ENCODE measurements at places on chromosomes 3 and 15.

- H3K27ac ChIP-seq = no peak overlapping the region
- no peaks in the 10 kb centered on the region for H3K36me3 ChIP-seq
- no peak for DNase-seq
- H3K4me1 ChIP-seq = peaks cover 14% of the 10 kb centered on the region
- H3K4me3 ChIP-seq = no peak overlapping the region
Observed at GRCh38 chr3:168085491-168086119, 10.1 kb downstream of the GOLIM4 start.

DNA sequence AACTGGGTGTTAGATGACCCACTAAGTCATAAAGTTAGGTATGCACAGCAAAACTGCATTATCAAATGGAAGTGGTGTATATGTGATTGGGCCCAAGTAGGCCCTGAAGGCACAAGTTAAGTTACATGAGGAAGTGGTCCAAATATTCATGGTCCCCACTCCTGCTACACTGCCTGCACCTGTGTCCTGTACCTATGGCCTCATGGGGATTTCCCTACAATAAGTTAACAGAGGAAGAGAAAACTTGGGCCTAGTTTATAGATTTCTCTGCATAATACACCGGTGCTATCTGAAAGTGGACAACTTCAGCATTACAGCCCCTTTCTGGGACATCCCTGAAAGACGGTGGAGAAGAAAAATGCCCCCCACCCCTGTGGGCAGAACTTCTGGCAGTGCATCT lies 41.5 kb downstream of the STRIT1 start:
- no peak overlapping the region for H3K4me3 ChIP-seq
- no peak for DNase-seq
- H3K36me3 ChIP-seq = no peaks in the 10 kb centered on the region
- H3K27ac ChIP-seq = no peak overlapping the region
- no peaks in the 10 kb centered on the region for H3K4me1 ChIP-seq

- no peaks in the 10 kb centered on the region for H3K36me3 ChIP-seq
- H3K4me3 ChIP-seq = no peak overlapping the region
- H3K27me3 ChIP-seq = no peaks in the 10 kb centered on the region
- no peak for DNase-seq
- H3K4me1 ChIP-seq = no peaks in the 10 kb centered on the region
Observed at GRCh38 chr3:40120806-40121205, 188.7 kb upstream of the EIF1B start.

GRCh38 chr3:16085884-16086608 lies 88.4 kb upstream of the GALNT15 start:
- no peak overlapping the region for H3K4me3 ChIP-seq
- H3K36me3 ChIP-seq = no peaks in the 10 kb centered on the region
- peaks cover 4% of the 10 kb centered on the region for H3K27me3 ChIP-seq
- H3K4me1 ChIP-seq = no peaks in the 10 kb centered on the region

DNA sequence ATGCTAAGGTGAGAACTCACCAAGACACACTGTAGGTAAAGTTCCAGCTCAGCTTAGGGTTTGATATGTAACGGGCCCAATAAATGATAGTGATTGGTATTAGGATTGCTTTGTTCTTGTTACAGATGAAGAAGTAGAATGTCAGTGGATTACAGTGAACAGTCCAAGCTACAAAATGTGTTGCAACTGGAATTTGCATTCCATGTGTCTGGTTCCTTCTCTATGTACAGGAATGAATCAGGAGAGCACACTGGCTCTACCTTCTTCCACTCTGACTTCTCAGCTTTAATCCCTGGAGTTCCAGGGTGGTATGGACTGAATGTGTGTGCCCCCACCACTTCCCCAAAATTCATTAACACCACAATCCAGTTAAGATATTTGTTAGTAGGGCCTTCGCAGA lies 730.4 kb upstream of the CFAP20DC start:
- H3K4me1 ChIP-seq = peaks cover 39% of the 10 kb centered on the region
- peaks cover 6% of the 10 kb centered on the region for H3K27me3 ChIP-seq
- H3K27ac ChIP-seq = no peak overlapping the region
- H3K4me3 ChIP-seq = no peak overlapping the region
- no peaks in the 10 kb centered on the region for H3K36me3 ChIP-seq

- no peaks in the 10 kb centered on the region for H3K36me3 ChIP-seq
- no peak overlapping the region for H3K27ac ChIP-seq
- no peak for DNase-seq
- H3K4me3 ChIP-seq = no peak overlapping the region
- no peaks in the 10 kb centered on the region for H3K27me3 ChIP-seq
- H3K4me1 ChIP-seq = peaks cover 4% of the 10 kb centered on the region
Observed at GRCh38 chr15:85284497-85284896, 95.9 kb upstream of the AKAP13 start.

- H3K27me3 ChIP-seq = no peaks in the 10 kb centered on the region
- H3K4me3 ChIP-seq = no peak overlapping the region
- H3K4me1 ChIP-seq = no peaks in the 10 kb centered on the region
- H3K36me3 ChIP-seq = no peaks in the 10 kb centered on the region
- DNase-seq = peak; percentile 17
Observed at GRCh38 chr3:48405971-48406370, 23.9 kb downstream of the PLXNB1 start.

GRCh38 chr15:88613074-88613944 lies 7.8 kb upstream of the AEN start:
- peaks cover 5% of the 10 kb centered on the region for H3K4me1 ChIP-seq
- no peaks in the 10 kb centered on the region for H3K36me3 ChIP-seq
- no peak overlapping the region for H3K27ac ChIP-seq
- no peak overlapping the region for H3K4me3 ChIP-seq
- DNase-seq = no peak

DNA sequence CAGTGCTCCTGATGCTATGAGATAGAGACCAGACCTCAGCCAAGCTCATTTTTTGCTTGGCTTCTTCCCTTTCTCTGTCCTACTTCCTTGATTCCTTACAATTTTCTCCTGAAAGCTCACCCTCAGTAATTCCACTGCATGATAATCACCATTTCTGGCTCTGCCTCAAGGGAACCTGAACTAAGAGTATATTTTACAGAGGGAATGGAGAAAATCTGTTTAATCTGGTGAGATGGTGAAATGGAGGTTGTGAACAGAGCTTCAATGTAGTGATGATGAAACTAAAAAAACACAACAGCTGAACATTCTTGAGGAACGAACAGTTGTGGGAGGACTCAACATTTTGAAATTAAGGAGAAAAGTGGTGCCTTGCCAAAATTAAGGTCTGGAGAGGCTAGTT lies 16.3 kb downstream of the HHLA2 start:
- H3K27me3 ChIP-seq = no peaks in the 10 kb centered on the region
- H3K27ac ChIP-seq = no peak overlapping the region
- no peaks in the 10 kb centered on the region for H3K36me3 ChIP-seq
- no peak for DNase-seq
- H3K4me1 ChIP-seq = no peaks in the 10 kb centered on the region

- H3K4me1 ChIP-seq = no peaks in the 10 kb centered on the region
- no peak for DNase-seq
- H3K27ac ChIP-seq = no peak overlapping the region
- no peak overlapping the region for H3K4me3 ChIP-seq
Observed at GRCh38 chr15:57345584-57345983, 30.7 kb upstream of the CGNL1 start.

GRCh38 chr3:160226026-160226907 lies 1.0 kb downstream of the C3orf80 start:
- no peak overlapping the region for H3K27ac ChIP-seq
- peak overlapping the region; percentile 62 for H3K4me3 ChIP-seq
- no peaks in the 10 kb centered on the region for H3K36me3 ChIP-seq

DNA sequence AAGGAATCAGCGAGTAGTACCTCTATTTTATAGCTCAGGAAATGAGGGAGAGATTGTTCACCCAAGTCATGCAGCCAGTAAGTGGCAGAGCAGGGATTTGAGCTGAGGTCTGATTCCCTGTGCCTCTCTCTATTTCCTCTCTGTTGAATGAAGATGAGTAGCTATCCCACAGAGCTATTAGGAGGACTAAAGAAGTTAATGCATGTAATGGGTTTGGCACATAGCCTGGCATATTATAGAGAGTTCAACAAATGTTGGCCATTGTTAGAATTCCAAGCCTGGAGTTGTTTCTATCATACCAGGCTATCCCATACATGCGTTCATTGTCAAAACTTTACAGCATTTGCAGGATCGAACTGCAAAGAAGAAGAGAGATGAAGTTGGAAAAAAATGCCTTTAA lies 21.8 kb upstream of the KLHL6 start:
- H3K27ac ChIP-seq = no peak overlapping the region
- no peaks in the 10 kb centered on the region for H3K36me3 ChIP-seq
- no peak for DNase-seq
- H3K4me1 ChIP-seq = peaks cover 19% of the 10 kb centered on the region
- H3K4me3 ChIP-seq = no peak overlapping the region

DNA sequence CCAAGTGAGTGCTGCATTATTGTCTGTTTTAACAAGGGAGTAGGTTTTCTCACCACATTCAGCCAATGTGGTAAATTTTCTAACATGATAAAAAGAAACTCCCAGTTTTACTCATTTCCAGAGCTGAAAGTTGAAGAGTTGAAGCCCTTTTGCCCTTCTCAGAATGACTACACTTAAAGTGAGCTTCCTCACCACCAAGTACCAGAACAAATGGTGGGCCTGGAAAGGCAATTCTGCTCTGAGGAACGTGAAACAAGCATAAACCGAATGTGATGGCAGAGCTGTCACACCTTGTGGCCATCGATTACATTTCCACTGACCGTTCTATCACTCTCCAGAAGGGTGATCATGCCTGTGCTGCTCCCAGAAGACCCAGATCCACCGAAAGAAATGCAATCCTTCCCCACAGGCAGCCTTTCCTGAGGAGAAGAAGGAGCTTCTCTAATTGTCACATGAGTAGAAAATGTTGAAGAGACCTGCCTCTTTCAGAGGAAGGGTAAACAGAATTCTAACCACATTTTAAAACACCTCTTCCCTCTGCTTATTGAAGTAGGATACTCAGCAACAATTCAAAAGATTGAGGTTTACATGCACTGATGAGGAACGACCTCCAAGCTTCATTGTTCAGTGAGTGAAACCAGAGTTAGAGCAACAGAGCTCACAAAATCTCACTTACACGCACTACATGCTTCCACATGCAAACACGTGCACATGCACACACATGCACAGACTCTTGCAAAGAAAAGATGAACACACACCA lies 21.4 kb upstream of the CCR9 start:
- DNase-seq = no peak
- H3K27me3 ChIP-seq = peaks cover 79% of the 10 kb centered on the region
- H3K27ac ChIP-seq = no peak overlapping the region
- H3K4me3 ChIP-seq = no peak overlapping the region
- H3K4me1 ChIP-seq = peaks cover 53% of the 10 kb centered on the region

DNA sequence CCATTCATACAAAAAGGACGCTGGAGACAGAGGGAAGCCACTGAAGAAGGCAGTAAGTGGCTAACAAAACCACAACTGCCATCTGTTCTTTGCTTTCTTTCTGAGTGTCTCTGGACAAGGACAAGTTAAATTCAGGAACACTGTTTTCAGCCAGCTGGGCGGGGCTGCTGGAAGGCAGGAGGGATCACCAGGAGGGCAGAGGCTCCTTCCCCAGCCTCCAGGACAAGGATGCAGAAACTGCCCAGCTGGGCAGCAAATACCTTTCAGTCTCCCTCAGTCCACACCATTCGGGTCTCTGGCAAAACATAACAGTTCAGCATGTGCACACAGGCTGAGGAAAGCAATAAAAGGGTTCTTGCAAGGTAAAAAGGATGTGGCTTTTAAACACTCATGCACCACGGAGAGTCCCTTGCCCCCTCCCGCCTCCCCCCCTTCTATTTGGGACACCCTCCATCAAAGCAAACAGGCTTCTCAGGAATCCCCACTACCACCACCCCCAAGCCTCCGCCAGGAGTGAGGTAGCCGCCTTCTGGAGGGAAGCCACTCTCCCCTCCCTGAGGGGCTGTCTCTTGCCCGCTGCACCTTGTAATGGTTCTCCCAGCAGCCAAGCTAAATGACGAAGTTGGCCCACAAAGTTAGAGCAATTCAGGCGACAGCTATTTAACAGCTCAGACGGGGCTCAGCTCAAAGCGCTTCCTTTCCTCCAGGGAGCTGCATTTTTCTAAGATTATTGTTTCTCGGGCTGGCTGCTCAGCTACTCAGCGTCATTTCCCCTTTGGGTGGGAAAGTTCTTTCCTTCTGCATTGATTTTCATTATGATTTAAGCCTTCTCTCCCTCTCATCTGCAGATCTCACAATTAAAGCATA lies 3.8 kb downstream of the HEG1 start:
- peak; percentile 73 for DNase-seq
- no peaks in the 10 kb centered on the region for H3K27me3 ChIP-seq
- peaks cover 19% of the 10 kb centered on the region for H3K36me3 ChIP-seq
- H3K27ac ChIP-seq = peak overlapping the region; percentile 89
- H3K4me1 ChIP-seq = peaks cover 71% of the 10 kb centered on the region
- H3K4me3 ChIP-seq = peak overlapping the region; percentile 59

- no peak overlapping the region for H3K27ac ChIP-seq
- H3K4me3 ChIP-seq = no peak overlapping the region
- no peaks in the 10 kb centered on the region for H3K4me1 ChIP-seq
- no peak for DNase-seq
Observed at GRCh38 chr3:190131329-190131728, 10.6 kb upstream of the P3H2 start.

GRCh38 chr3:184389935-184390528 lies 10.2 kb downstream of the CHRD start:
- DNase-seq = no peak
- no peaks in the 10 kb centered on the region for H3K4me1 ChIP-seq
- no peak overlapping the region for H3K4me3 ChIP-seq
- H3K27ac ChIP-seq = no peak overlapping the region
- peaks cover 14% of the 10 kb centered on the region for H3K27me3 ChIP-seq

DNA sequence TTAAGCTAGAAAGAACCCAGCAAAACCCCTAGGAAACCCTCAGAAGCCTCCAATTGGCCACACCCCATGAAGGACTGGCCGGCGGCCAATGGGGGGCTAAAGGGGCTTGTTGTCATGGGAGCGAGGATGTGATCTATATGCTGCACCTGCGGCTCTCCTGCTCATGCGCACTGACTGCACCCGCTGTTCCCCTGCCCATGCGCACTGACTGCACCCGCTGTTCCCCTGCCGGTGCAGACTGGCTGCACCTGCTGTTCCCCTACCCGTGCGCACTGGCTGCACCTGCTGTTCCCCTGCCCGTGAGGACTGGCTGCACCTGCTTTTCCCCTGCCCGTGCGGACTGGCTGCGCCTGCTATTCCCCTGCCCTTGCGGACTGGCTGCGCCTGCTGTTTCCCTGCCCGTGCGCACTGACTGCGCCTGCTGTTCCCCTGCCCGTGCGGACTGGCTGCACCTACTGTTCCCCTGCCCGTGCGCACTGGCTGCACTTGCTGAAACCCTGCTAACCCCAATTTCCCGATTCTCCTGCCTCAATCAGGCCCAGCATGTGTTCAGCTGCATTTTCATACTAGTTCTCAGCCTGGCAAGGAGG lies 16.8 kb upstream of the MCCC1 start:
- peaks cover 20% of the 10 kb centered on the region for H3K27me3 ChIP-seq
- peak overlapping the region; percentile 20 for H3K27ac ChIP-seq
- H3K36me3 ChIP-seq = no peaks in the 10 kb centered on the region
- peaks cover 8% of the 10 kb centered on the region for H3K4me1 ChIP-seq

GRCh38 chr3:25540273-25540672 lies 112.2 kb downstream of the RARB start:
- H3K4me3 ChIP-seq = no peak overlapping the region
- peaks cover 3% of the 10 kb centered on the region for H3K27me3 ChIP-seq
- no peak overlapping the region for H3K27ac ChIP-seq
- no peaks in the 10 kb centered on the region for H3K36me3 ChIP-seq

- H3K27ac ChIP-seq = no peak overlapping the region
- H3K27me3 ChIP-seq = peaks cover 51% of the 10 kb centered on the region
- no peaks in the 10 kb centered on the region for H3K36me3 ChIP-seq
- no peak for DNase-seq
- H3K4me1 ChIP-seq = no peaks in the 10 kb centered on the region
Observed at GRCh38 chr15:29753506-29753905, 68.8 kb downstream of the TJP1 start.

- DNase-seq = no peak
- H3K27ac ChIP-seq = peak overlapping the region; percentile 40
- H3K36me3 ChIP-seq = peaks cover 14% of the 10 kb centered on the region
- peak overlapping the region; percentile 16 for H3K4me3 ChIP-seq
- peaks cover 28% of the 10 kb centered on the region for H3K4me1 ChIP-seq
Observed at GRCh38 chr15:62046078-62046743, 14.0 kb downstream of the VPS13C start.
